ENCODE measurements at places on chromosomes 7 and 10.
A peak's percentile ranks its signal among the peaks of the same experiment; 100 is the strongest.

- no peak for DNase-seq
These were observed 22.2 kb downstream of the MGAM2 start for GRCh38 chr7:142133731-142134148.

DNA sequence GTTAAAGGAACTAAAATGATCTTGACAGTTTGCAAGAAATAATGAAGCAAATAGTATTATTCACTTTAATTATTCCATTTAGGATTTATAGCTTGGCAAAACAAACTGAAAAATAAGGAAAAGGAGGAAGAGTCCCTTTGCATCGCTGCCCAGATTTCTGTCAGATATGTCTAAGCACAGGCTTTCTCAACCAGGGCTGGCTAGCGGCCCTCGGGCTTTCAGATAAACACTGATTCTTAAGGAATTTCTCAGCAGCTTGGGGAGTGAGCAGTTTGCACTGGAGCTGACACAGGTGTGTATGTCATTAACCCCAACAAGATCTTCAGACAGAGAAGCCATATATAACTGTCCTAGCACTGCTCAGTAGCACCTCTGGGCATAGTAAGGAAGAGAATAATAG lies 47.9 kb upstream of the SEMA3D start:
- no peak for DNase-seq

- no peak for DNase-seq
These were observed 228.4 kb downstream of the KIAA1217 start for GRCh38 chr10:24437302-24437701.

- no peak for DNase-seq
These were observed 119.4 kb downstream of the COL28A1 start for GRCh38 chr7:7416031-7416858.

GRCh38 chr7:100089458-100090196 lies 858 bp downstream of the COPS6 start:
- DNase-seq: no peak

DNA sequence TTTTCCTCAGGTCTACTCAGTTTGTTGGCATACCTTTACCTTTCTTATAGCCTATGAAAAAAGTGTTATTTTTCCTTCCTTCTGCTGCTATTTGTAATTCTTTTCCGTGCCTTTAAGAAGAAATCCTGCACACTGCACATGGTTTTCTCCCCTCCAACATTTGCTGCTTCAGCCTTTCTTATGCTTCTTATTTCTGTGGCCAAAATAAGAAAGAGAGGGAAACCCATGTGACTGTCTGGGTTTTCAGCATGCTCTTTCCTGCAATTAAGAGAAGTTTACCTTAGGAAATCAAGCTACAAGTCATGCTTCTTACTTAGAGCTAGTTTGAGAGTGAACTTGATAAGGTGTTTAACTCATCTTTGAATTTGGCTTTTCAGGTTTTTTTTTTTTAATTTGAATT lies 11.0 kb downstream of the TBC1D12 start:
- DNase-seq: no peak

- DNase-seq: no peak
These were observed 56.3 kb downstream of the PRKAG2 start for GRCh38 chr7:151820491-151821105.

- no peak for DNase-seq
These were observed 40.5 kb downstream of the ADCYAP1R1 start for GRCh38 chr7:31092606-31093005.

DNA sequence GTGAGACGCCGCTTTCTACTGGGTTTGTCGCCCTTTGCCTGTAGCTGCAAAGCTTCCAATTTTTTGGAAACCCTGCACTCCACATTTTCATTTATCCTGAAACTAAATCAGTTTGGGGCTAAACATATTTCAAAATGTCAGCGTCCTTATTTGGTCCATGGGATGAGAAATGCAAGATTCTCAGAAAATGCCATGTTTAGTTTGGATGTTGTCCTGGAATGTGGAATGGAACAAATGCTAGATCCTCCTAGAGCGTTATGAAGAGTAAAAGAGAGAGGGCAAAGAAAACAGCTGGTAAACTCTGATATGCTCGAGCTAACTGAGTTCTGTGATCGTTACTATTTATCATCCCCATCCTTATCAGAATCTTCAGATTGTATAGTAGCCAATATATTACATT lies 236.9 kb downstream of the KLF6 start:
- no peak for DNase-seq

DNA sequence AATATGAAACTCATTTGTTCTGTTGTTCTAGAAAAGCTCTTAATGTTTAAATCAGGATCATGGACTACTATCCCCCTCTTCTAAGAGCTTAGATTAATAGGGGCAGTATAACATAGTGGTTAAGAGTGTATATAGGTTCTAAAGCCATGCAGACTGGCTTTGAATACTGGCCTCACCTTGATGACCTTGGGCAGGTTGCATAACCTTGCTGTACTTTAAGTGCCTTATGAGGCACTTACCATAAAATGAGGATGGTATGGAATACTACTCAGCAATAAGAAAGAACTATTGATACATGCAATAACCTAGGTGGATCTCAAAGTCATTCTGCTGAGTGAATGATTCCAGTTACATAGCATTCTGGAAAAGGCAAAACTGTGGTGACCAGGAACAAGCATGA lies 53.6 kb downstream of the GBF1 start:
- DNase-seq: no peak

DNA sequence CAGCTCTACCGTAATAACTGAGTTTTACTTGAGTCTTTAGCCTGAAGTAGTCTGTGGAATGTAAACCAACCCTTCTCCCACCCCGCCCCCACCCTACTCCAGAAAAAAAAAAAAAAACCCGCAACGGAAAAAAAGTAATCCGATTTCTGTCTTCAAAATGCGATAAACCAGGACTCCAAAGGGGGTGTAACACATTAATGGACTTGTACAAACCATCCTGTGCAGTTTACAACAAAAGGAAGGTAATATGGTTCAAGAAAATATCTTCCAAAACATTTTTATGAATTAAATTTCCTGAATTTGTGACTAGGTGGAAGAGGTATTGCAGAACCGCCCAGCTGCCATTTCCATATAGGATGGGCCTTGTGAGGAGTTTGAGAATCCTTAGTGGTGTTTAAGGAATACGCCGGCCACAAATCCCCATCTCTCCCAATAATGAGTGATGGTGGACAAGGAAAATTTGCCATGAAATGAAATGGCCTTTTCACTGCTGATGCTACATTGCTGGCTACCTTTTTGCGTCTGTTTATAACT lies 10.6 kb downstream of the SKIDA1 start:
- DNase-seq: no peak

DNA sequence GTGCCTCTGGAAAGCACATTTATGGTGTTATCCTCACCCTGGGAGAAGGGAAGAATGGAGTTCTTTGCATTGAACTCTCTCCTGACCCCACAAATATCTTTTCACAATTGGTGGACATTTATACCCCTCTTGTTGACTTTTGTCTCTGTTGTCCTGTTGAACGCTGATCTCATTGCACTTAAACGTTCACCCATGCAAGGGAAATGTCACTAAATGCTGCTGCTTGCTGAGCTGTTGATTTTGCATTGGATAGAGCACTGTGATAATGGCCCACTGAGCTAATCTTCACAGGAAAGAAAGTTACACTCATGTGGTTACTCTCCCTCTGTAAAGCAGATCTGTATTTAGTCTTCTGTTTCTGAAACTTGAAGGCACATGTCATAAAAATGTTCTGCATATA lies 133.4 kb downstream of the FZD1 start:
- DNase-seq: no peak

DNA sequence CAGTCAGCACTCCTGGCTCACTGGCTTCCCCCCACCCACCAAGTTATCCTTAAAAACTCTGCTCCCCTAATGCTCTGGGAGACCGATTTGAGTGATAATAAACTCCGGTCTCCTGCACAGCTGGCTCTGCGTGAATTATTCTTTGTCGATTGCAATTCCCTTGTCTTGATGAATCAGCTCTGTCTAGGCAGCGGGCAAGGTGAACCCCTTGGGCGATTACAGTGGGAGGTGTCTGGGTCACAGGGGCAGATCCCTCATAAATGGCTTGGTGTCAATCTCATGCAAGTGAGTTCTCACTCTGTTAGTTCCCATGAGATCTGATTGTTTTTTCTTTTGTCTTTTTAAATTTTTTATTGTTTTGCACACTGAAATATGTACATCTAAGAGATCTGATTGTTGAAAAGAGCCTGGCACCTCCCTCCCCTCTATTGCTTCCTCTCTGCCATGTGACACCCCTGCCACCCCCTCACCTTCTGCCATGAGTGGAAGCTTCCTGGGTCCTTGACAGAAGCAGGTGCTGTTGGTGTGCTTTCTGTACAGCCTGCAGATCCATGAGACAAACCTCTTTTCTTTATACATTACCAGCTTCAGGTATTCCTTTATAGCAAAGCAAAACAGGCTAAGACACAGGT lies 20.5 kb downstream of the OTUD1 start:
- DNase-seq: no peak

DNA sequence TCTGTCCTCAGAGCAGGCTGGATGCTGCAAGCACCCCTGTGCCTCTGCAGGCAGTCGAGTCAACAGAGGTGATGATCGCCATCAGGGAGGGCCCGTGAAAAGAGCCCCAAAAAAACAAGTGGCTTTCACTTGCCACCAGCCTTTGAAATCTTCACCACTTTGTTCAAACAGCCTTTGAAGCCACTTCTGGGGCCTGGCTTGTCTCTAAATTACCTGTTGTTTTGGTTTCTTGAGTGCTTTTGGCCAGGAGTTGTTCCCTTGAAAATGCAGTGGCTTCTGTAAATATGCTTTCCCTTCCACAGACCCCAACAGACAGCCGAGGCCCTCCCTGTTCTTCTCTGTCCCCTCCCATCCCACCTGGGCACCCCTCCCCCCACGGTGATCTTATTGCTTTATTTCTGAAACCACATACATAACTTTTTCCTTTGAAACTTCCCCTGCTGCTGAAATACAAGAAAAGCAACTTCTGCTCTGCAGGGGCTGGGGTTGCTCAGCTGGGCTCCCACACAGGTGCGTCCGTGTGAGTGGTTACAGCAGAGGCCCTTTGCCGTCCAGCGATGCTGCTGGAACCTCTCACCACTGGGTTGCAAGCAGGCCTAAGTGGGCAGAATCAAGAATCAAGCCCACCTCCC lies 283.8 kb upstream of the SHH start:
- DNase-seq: peak; percentile 66

DNA sequence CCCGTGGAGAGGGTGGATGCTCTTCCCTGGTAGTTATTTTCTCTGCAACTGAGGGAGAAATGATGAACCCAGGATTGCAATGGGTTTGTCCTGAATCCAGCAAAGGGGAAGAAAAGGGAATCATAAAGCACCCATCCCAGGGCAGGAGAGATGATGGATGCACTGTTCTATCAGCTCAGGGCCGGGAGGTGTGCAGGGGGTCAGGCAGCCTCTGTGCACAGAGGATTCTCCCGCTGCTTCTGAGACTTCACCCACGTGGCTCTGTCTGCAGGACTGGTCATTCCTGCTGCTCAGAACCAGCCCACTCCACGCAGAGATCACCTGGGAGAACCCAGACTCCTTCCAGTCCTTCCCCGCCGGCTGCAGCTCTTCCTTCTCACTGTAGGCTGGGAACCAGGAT lies 70.7 kb downstream of the RBAK start:
- DNase-seq: no peak

DNA sequence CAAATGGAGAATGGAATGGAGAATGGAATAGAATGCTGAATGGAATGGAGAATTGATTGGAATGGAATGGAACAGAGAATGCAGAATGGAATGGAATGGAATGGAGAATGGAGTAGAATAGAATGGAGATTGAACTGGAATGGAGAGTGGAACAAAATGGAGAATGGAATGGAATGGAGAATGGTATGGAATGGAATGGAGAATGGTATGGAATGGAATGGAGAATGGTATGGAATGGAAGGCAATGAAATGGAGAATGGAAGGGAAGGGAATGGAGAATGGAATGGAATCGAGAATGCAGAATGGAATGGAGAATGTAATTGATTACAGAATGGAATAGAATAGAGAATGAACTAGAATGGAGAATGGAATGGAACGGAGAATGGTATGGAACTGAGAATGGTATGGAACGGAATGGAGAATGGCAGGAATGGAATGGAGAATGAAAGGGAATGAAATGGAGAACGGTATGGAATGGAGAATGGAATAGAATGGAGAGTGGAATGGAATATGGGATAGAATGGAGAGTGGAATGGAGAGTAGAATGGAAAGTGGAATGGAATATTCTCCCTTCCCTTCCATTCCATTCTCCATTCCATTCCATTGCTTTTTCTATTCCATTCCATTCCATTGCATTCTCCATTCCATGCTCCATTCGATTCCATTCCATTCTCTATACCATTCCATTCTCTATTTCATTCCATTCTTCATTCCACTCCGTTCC lies 88.2 kb downstream of the NSUN6 start:
- DNase-seq: no peak

GRCh38 chr10:36872702-36873393 lies 252.6 kb upstream of the ANKRD30A start:
- DNase-seq: no peak

DNA sequence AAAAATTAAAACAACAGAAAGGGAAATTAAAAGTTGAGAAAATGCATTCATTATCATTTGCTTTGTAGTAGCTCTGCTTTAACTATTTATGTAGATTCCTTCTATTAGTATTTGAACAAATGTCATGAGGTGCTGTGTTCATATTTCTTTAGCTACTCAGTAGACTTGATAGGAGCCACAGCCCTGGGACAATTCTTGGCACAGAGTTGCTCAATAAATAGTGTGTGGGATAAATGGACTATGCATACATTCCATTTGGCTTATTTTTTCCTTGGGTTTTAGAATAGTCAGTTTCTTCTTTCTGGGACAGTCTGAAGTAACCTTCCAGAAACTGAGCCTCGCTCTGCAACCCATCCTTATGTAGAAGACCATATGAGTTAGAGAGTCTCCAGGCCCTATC lies 13.4 kb downstream of the RPP30 start:
- DNase-seq: no peak

- no peak for DNase-seq
These were observed 362.5 kb upstream of the NRP1 start for GRCh38 chr10:33697016-33697415.

DNA sequence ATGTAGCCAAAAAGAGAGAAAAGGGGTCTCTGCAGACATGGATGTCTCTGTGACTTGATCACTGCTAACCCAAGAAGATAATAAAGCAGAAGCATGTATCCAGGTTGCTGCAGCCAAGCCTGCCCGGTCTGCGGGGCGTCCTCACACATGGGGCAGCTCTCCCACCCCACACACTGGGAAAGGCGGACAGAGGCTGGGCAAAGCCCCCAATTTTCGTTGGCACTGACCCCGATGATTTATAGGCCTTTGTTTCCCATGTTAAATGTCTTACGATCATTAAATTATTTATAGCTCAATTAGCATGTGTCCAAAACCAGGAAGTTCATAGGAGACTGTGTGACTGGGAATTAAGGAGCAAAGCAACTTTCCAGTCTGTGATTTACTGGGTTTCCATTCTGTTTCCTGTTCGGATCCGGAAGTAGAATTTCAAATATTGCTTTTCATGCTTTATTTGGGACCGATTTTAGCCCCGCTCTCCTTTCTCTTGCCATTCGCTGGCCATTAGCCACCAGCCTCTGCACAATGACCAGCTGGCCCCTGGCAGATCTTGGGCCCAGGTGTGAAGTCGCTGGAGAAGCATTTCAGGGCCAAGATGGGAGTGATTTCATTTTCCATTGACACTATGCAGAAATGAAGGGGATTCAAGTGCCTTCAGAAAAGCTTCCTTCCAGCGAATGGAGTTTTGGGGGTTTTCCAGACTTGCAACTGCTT lies 91.6 kb downstream of the EGFR start:
- DNase-seq: no peak
